CD4-positive, alpha-beta T cell treated with Interferon gamma for 1 hour (primary cell): ENCODE measurements at places on chromosomes 16 and 17.

GRCh38 chr16:48123104-48123788 lies 32.5 kb downstream of the ABCC12 start:
- DNase-seq: no peak

DNA sequence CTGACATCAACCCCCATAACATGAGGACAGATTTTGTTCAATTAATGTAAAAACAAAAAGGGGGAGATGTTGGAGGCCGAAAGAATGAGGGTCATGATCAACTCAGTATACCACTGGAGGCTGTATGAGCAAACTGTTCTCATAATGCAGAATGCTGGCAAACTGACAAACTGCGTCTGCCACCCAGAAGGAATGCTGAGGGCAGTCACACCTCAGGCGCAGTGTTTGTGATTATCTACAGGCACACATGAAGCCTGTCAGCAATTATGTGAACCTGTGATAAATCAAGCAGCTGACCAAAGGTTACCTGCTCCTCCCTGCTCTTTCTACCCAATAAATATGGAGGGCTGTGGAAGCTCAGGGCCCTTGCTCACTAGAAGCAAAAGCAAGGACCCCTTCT lies 27.3 kb downstream of the CD300LG start:
- DNase-seq: no peak

DNA sequence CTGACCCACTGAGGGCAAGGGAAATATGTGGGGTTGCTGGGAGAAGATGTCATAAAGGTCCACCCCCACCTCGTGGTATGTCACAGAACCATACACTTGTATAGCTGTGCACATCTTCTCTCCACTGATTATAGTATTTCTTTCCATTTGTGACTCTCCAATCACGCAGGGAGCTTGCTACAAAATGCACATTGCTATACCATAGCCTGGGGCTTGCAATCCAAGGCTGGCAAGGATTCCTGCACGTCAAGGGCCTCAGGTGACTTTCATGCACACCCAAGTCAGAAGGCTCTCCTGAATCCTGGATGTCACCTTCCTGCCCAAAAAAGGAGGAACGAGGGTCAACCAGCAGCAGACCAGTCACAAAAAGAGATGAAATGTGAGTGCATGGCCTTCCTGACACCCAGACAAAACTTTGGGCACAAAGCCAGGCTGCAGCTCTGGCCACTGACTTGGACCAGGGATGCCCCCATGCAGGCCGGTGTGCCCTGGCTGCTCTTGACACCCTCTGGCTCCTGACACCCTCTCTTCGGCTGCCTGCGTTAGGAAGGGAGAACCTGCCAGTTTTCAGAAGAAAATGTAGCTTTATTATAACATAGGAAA lies 12.1 kb downstream of the TBC1D26 start:
- no peak for DNase-seq

DNA sequence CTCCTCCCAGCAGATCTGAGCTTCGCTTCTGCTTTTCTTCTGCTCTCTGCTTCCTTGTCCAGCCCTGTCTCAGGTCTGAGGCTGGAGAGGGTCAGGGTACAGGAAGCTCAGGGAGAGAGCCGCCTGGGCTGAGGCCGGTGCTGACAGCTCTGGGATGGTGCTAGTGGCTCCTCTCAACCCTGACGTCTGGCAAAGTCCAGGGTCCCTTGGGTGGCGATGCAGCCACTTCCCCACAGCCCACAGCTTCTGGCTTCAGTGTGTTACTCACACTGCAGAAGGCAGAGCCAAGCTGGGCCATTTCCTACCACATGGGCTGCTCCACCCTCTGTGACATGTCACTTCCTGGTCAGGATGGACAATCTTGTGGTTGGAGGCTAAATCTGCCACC lies at the start of gene CD300C:
TSS of gene CD300C (minus strand) at position 273 of the 388 bp plus-strand sequence. CDS start 333 bp downstream, outside the sequence.
- peak; percentile 69 for DNase-seq

GRCh38 chr17:32912218-32912897 lies 15.6 kb upstream of the TMEM98 start:
- no peak for DNase-seq

- no peak for DNase-seq
These were observed 26.9 kb downstream of the SEC14L1 start for GRCh38 chr17:77167472-77168306.

DNA sequence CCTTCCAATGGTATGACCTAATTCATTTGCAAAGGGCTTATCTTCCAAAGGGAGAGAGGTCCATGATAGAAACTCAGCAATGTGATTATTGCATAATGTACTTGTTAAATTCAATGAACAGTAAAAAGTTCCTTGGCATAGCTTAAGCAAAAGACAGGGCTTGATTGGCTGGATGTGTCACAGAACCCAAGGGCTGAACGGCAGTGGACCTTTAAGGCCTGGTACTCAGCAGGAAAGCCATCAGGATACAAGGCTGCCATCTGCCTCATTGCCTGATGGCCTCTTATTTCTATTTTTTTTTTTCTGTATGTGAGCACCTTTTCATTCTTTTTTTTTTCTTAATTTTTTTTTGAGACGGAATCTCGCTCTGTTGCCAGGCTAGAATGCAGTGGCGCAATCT lies 208.9 kb upstream of the WSCD1 start:
- no peak for DNase-seq

GRCh38 chr16:2910441-2910969 lies 1.2 kb upstream of the FLYWCH1 start:
- no peak for DNase-seq

DNA sequence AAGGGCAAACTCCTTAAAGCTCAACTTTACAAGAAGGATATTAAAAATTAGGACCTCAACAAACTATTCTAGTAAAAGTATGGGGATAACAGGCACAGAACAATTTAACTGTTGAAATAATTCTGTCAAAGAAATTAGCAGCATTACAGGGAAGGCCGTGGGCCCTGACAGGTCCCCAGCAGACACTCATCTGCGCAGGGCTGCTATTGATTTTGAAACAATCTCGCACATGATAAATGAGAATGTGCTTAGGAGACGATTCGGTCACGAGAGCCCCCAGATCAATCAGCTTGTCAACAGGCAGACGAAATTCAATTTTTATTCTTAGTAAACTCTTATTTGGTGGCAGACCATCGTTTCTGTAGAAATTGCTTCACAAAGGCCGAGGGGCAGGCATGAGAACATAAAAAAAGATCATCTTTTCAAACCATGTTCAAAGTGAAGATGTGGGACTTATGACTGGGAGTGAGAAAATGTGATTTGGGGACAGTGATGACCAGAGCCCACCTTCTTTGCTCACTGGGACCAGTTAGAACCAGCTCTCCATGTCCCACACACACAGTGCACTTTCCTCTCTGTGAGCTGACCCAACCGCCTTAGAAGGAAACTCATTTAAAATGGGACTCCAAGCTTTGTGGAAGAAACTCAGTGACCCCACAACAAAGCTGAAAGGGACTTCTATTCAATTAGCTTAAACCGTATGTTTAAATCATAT lies 654.5 kb downstream of the TOX3 start:
- no peak for DNase-seq

GRCh38 chr17:65072660-65073071 lies 16.1 kb upstream of the GNA13 start:
- no peak for DNase-seq

GRCh38 chr16:70253291-70254106 lies 1.8 kb upstream of the EXOSC6 start:
- peak; percentile 5 for DNase-seq
